ENCODE measurements at places on chromosomes 4 and X.

- no peak for DNase-seq
These were observed 447.8 kb downstream of the NLGN4X start for GRCh38 chrX:5780821-5781220.

GRCh38 chr4:1356181-1356998 lies 9.4 kb downstream of the UVSSA start:
- peak; percentile 63 for DNase-seq

DNA sequence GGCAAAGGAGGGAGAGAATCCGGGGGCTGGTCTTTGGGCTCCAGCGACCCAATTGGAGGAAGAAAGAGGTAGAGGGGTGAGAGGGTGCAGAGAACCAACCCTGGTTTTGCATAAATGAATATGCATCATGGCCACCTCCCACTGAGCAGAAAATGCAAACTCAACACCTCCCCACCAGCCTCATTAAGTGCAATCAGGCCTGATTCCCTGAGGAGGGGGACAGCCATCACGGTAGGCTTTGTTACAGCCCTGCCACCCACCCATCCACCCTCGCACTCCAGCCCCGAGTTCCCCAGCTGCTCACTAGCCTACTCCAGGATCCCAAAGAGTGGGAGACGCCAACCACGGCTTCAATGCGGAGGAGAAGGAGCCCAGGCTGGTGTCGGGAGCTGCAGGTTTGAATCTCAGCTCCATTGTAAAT lies 48.3 kb upstream of the MAN2B2 start:
- peak; percentile 86 for DNase-seq

DNA sequence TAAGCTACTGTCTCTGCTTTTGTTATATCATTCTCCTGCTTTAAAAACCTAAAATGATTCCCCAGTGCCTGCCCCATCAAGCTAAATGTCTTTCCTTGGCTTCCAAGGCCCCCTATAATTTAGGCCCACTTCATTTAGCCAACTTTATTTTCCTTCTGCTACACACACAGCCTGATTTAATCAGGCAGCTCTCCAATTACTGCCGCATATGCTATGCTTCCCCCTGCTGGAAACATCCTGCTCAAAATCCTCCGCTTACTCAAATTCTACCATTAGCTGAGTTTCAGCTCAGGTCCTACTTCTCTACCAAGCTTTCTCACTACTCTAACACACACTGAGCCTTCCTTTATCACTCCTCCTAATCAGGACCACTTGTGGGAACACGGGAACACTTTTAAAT lies 17.0 kb downstream of the LAMP2 start:
- peak; percentile 73 for DNase-seq

DNA sequence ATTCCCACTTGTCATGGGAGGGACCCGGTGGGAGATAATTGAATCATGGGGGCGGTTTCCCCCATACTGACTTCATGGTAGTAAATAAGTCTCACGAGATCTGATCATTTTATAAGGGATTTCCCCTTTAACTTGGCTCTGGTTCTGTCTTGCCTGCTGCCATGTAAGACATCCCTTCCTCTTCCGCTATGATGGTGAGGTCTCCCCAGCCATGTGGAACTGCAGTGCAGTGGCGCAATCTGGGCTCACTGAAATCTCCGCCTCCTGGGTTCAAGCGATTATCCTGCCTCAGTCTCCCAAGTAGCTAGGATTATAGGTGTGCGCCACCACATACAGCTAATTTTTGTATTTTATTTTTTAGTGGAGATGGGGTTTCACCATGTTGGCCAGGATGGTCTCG lies 2.9 kb downstream of the HPGDS start:
- no peak for DNase-seq

DNA sequence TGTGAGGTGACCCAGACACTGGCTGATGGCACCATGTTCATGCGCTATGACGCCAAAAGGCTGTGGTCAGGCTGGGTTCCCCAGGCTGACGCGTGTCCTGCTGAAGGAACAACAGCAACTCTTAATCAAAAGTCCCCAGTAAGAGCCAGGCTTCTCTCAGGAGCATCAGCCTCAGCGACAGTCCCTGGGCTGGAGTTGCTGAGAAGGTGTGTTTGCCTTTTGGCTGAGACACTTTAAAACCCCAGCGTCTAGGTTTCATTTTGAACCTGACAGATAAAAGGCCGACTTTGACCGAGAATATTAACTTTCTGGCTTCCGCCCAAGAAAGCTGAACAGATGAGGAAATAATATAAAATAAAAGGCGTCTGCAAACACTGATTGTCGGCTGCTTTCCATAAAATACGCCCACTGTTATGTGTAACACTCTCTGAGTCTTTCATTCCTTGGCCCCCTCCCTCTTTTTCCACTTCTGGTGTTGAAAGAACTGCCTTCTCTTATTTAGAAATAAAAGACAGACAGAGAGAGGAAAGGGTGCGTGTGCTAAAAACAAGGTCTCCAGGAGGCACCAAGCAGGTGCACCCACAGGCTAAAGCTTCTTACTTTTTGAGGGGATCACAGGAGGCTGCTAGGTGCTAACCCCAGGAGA lies 373.6 kb downstream of the MID1IP1 start:
- DNase-seq: no peak

DNA sequence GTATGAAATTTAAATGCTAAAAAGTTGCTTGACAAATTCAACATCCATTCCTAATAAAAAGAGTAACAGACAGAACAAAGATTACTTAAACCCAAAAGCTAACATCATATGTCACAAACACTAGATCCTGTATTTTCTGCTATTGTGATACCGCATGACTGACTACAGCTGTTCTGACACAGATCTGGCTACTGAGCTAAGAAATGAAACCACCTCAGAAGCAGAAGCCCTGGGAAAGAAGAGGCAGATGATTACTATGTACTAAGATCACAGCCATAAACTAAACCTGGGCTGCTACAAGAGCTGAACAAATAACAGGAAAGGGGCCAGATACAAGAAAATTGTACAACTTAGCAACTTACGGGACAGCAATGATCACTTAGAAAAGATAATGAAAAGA lies 9.4 kb downstream of the LETM1 start:
- no peak for DNase-seq

- DNase-seq: no peak
These were observed 541.1 kb downstream of the RAB28 start for GRCh38 chr4:12943069-12943468.

- DNase-seq: no peak
These were observed 899.2 kb downstream of the FAT4 start for GRCh38 chr4:126213996-126214395.

- DNase-seq: no peak
These were observed 77.6 kb downstream of the FBXL5 start for GRCh38 chr4:15577508-15577907.

- no peak for DNase-seq
These were observed 583.9 kb downstream of the NLGN4X start for GRCh38 chrX:5644776-5645175.

DNA sequence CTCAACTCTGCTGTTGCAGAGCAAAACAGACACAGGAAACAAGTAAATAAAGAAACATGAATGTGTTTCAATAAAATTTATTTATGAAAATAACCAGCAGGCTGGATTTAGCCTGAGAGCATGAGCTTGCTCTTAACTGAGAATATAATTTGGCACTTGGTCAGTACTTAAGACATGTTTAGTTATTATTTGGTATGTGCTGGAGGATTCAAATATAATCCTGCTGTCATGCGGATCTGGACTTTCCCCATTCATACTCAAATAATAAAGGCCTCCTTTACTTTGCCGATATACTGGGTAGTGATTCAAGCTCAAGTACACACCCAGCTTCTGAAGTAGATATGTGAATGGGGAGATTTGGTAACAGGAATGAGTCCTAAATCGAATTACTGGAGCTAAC lies 465.5 kb upstream of the HS3ST1 start:
- DNase-seq: no peak

- DNase-seq: no peak
These were observed 49.7 kb upstream of the NPNT start for GRCh38 chr4:105845559-105845958.

DNA sequence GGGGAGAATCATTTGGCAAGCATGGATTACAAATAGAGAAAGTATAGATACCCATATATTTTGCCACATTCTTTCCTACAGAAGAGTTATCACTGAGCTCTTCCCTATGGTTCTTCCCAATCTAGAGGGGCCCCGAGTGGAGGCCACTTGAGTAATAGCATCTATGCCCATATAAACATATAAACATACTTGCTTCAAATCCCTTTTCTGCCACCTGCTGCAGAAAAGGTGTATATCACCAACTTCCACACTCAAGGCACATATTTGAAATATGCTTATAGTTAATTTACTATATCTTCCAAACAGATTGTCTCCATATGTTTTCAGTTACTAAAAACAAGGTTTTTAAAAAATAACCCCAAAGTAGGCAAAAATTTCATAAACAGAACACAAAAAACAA lies 642.8 kb upstream of the DIPK2B start:
- peak; percentile 5 for DNase-seq

GRCh38 chr4:5423670-5424069 lies 284.7 kb downstream of the EVC2 start:
- no peak for DNase-seq

- no peak for DNase-seq
These were observed 135.4 kb upstream of the NKX1-1 start for GRCh38 chr4:1541449-1542225.

GRCh38 chrX:52031371-52031770 lies 37.6 kb downstream of the MAGED4B start:
- no peak for DNase-seq

GRCh38 chr4:1668488-1668840 lies 15.6 kb downstream of the FAM53A start:
- DNase-seq: no peak

DNA sequence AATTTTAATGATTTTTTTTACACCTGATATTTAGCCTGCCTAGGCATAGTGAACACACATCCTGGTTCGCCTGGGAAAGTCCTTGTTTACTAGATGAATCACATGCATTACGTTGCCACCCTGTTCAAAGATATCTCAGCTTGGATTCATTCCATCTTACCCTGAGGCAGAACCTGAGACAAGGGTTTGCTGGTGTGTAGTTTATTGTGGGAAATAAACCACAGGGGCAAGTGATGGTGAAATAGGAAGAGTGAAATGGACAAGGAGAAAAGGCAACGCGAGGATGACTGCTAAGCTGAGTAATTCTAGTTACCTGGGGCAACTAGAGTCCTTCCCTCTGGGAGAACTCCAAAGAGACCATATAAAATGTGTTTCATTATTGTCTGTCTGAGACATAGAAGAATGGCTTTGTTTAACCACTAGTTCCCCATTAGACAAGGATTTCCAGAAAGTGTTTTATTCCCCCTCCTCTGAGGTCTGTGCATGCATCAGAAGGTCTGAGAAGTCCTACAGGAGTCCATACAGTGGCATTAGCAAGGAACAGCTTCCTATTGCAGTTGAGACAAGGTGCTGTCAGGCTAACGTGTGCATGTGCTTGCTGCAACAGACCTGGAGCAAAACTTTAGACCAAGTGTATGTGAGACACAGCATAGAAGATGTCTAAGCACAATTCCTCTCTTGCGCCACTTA lies 797.3 kb upstream of the FRG1 start:
- no peak for DNase-seq

DNA sequence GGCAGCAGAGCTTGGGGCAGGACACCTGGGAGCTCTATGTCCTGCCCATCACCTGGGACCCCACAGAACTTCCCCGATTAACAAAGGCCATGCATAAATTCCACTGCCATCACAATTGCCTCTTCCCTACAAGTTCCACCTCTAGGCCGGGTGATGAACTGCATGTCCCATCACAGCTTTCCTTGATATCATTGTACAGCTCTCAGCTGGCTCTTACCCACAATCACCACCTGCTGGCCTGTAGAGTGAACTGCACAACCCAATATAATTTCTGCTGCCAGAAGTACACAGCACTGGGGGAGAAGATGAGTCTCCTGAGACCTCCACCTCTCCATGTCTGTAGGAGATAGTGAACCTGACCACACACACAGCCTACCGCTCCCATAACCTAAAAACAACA lies 285.0 kb upstream of the AADAT start:
- DNase-seq: peak; percentile 81

DNA sequence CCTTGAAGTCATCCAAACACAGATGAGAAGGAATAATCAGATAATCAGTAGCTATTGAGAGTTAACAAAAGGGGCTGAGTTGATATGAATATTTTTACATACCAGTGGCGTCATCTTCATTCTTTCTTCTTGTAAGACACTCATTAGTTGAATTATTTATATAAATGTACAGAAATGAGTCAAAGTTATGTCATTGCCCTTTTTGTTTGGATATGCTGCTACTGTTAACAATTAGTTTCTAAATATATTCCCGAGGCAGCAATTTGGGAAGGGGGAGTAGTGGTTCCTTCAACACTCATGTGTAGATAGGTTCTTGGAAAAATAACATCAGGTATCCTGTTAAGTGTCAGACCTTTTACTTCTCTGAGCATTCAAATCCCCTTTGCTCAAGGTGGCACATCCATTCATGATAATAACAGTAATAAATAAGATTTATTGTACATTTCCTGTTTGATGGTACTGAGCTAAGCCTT lies 436.6 kb downstream of the SPRY1 start:
- DNase-seq: no peak

GRCh38 chr4:178309890-178310289 lies 867.7 kb upstream of the AGA start:
- DNase-seq: no peak

- peak; percentile 62 for DNase-seq
These were observed 46.4 kb downstream of the PAGE2 start for GRCh38 chrX:55135171-55135570.

DNA sequence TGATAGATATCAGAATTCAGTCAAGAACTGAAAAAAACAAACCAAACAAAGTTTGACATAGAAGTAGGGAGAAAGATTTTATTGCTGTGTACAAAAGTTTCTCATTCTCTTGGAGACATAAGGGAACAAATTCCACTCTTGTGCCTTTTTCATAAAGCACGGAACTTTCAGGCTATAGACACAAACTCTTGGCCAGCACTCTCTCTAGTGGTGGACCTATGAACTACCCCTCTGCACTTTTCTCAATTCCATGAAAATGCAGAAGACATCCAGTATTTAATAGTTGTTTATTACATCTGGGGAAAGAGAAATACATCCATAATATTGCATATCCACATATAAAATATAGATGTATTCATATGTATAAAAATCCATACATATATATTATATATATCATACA lies 291.6 kb upstream of the HS3ST1 start:
- peak; percentile 29 for DNase-seq

DNA sequence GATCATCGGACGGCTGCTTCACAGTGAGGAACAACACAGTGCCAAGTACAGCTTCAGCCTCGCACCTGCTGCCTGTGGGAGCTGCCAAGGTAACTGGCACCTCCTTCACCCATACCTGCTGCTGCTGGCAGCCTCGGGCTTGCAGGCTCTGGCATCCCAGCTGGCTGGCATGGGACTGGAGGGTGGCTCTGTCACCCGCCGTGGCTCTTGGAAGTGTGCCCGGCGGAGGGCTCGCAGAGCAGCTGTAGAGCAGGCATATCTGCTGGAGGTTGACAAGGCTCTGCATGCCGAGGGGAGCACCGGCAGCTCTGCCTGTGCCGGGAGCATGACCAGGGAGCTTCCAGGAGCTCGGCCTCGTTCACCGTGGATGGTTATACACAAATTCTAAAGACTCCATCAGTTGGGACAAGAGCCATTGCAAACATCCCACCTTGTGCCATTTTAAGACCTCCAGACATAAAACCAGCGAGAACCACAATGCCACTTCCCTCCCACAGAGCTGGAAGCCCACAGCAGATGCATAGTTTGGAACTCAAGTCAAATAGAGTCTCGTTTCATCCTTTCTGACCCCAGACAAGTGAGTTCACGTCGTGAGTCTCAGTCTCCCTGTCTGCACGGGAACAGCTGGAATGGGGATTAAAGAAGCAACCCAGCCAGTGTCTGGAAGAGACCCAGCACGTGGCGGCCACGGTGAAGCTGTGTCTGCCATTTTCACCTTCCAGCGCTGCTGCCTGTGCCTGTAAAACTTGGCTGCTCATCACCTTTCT lies 84.3 kb upstream of the PSAPL1 start:
- DNase-seq: no peak
